ENCODE measurements at places on chromosomes 11 and 22.

DNA sequence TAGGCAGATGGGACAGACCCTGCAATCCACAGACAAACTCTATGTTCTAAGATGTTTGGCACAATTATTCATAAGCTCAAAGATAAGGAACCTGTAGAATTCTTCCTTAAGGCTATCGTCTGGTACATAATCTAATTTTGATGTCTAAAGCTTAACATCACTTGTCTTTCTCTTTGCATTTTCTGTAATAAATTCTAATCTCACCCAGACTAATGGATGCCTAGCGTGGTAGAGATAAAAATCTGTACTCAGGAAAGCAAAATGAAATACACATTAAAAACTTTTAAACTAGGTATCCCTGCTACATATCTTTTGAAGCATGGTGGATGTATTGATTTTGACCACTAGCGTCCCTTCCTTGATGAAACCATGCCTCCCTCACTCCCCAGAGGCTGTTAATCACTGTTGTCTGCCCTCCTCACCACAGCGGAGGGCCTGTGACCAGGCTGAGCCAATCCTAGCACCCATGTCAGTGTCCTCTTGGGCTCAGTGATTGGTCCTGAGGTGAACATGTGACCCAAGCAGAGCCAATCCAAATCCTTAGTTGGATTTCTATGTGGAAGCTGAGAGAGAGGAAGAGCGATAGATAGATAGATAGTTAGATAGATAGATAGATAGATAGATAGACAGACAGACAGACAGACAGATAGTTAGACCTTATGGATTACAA, 82.2 kb upstream of the GRK3 start:
- DNase-seq = no peak

GRCh38 chr22:35039625-35040024, 26.3 kb upstream of the ISX start:
- no peak for DNase-seq

DNA sequence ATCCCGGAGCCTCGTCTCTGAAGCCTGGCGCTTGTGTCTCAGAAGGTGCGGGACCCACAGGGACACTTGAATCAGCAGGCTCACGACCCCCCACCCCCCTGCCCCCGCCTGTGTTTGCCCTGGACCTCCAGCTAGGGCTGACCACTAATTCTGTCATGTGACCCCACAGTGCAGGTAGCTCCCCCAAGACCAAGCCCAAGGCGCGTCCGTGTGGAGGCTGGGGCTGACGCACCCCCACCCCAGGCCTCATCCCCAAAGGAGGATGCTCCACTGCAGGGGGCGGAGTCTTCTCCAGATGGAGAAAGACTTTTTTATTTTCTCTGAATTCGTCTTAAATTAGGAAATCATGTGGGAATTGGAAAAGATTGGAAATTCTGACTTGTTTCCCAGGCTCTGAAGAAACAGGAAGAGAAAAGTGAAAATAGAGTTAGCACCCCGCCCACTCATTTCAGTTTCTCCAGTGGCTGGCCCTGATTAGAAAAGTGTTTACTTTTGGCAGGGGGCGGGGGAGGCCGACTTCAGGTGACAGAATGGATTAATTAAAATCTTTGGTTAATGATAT, 1.0 kb upstream of the RELA start:
- no peak for DNase-seq

DNA sequence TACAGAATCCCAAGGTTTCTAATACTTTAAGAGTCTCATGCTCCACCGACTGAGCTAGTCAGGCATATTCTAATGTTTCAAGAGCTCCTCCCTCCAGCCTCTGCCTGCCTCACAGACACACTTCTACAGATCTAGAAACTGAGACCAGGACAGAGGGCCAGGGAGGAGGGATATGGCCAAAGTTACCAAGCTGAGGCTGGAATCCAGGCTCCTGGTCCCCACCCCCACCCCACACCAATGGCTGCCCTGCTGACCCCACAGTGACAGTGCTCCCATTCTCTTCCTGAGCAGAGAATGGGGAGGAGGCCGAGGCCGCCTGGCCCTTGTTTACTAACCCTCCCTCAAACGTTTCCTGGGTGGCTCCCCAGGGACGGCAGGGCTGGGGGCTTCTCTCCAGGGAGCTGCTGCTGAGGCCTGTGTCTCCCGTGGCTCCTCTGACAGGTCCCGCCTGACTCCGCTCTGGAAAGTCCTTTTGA, 2.2 kb downstream of the PLEKHB1 start:
- DNase-seq = no peak

DNA sequence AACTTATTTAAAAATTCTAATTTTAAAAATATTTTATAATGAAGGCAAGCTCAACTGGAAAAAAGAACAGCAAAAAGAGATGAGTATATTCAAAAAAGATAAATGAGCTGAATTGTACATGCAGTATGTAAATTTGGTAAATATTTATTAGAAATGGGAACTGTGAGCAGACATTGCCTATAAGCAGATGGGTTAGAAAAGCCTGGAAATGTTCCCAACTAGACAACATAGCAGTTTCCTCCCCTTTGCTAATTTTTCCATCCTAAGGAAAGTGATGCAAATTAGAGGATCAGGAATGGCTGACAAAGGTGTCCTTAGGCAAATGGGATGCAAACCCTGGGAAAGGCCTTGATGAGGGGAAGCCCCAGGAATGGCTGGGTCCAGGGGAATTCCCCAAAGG, 37.2 kb downstream of the TP53I11 start:
- no peak for DNase-seq

DNA sequence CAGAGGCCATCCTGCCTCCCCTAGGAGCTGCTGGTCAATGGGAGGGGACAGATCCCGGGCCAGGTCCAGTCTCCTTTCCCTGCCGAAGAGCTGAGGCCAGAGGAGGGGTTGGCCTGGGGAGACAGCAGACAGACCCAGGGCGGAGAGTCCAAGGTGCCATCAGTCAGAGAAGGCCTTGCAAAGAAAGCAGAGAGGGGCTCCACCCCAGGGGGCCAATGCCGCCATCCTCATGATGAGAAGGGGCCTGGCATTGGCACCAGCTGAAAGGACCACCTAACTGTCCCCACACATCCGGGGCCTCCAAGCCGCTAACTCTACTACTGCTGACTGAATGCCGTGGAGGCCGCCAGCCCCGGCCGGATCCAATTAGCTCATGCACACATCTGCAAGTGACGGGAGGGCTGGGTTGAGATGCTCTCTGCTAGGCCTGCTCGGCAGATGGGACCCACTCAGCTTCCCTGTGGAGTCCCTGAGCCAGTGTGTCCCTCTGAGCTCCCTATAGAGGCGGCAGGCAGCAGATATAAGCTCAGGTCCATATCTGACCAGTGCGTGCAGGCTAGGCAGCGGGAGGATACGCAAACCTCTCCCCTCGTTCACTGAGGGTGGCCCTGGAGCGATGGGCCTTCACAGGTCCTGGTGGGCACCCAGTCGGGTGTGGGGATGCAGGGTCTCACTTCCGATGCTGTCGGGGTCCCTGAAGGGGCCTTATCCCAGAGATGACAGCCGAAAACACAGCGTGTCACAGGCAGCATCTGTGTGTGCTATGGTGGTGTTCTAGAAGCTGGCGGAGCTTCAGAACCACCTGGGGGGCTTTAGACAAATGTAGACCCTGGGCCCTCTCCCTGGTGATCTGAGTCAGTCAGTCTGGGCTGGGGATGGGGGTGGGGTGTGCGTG, 183.9 kb downstream of the CTTN start:
- no peak for DNase-seq

GRCh38 chr11:91804042-91804441, 420.6 kb upstream of the FAT3 start:
- no peak for DNase-seq

- DNase-seq = no peak
These were observed 46.2 kb downstream of the WT1 start for GRCh38 chr11:32388871-32389770.

GRCh38 chr11:19447150-19447566, 206.4 kb upstream of the E2F8 start:
- DNase-seq = no peak

GRCh38 chr11:119488256-119488995, 65.5 kb upstream of the THY1 start:
- no peak for DNase-seq

DNA sequence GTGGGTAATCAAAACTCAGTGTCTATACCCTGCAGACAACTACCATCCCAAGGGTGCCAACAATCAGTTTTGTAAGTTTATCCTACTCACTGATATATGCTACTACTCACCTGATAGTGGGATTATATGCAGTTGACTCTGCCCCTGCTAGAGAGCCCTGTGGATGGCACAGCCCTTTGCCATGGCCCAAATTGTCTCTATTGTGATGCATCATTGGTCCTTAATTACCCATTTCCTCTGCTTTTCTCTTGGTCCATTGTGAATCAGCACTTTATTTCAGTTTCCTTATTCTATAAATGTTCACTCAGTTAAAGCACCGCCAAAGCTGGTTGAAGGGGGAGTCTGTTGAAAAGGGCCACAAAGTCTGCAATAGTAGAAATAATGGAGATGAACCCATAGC, 42.3 kb downstream of the PLAAT5 start:
- DNase-seq = no peak

DNA sequence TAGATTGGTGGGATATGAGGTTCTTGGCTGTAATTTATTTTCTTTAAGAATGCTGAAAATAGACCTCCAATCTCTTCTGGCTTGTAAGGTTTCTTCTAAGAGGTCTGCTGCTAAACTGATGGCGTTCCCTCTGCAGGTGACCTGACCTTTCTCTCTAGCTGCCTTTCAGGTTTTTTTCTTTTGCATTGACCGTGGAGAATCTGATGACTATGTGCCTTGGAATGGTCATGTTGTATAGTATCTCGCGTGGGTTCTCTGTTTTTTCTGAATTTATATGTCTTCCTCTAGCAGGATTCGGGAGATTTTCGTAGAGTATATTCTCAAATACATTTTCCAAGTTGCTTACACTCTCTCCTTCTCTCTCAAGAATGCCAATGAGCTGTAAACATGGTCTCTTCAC, 122.2 kb downstream of the DDX10 start:
- no peak for DNase-seq

DNA sequence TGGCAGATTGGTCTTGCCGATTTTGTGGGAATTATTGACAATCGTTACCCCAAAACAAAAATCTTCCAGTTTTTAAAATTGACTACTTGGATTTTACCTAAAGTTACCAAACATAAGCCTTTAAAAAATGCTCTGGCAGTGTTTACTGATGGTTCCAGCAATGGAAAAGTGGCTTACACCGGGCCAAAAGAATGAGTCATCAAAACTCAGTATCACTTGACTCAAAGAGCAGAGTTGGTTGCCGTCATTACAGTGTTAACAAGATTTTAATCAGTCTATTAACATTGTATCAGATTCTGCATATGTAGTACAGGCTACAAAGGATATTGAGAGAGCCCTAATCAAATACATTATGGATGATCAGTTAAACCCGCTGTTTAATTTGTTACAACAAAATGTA, 37.2 kb downstream of the IGLL1 start:
- no peak for DNase-seq

DNA sequence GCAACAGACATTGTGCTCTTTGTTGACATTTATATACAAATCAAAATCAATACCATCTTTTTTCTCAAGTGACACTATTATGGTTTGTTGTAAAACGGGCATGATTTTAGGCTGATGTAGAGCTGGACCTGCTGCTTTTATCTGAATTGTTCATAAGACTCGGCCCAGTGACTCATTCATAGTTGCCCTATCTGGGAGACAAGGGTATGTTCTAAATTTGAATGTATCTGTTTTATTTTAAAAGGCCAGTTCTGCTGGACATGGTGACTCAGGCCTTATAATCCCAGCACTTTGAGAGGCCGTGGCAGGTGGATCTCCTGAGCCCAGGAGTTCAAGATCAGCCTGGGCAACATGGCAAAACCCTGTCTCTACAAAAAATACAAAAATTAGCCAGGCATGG, 39.3 kb downstream of the CEP295 start:
- no peak for DNase-seq

DNA sequence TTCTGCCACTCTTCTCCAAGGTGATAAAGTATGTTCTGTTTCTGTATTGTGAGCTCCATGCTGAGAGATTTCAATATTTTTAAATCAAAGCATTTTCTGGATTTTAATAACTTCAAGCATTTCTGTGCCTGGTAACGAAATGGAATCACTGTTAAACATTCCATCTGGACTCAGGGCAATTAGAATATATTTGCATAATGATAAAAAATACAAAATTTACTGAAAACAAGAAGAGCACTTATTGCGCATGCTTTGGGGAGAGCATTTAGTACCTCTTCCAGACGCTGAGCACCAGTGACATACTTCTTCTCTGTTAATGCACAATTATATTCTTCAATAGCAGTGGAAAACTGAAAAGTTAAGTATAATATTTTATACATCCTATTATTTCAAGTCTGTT, 13.3 kb downstream of the ZW10 start:
- no peak for DNase-seq

GRCh38 chr22:20243537-20244249, 24.4 kb downstream of the RTN4R start:
- no peak for DNase-seq

DNA sequence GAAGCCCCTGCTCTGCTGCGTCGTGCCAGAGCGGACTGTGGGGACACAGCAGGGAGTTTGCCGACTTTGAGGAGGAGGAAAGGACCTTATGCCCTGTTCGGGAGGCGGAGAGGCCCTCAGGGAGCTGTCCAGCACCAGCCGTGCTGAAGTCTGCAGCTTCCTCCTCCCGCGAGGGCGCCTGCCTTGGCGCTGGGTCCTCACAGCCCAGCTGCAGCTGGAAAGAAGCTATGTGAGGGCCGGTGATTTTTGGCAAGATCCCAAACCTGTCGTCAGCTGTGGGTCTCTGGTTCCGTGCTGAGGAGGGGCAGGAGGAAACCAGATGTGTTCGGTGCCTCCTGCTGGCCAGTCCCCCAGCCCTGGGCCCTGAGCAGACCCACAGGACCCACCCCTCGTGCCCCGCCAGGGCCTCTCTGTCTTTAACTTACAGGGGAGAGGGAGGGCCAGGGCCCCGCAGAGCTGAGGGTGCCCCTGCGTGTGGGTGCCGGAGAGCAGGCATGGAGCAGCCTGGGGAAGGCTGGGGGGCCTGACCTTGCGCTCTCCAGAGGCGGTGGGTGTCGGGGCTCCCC, 12.0 kb downstream of the BRSK2 start:
- no peak for DNase-seq

- DNase-seq = no peak
These were observed 31.7 kb upstream of the CXCR5 start for GRCh38 chr11:118851970-118852369.

GRCh38 chr22:38871360-38872171, 450 bp downstream of the CBX6 start:
- no peak for DNase-seq

GRCh38 chr11:109547356-109548027, 125.5 kb downstream of the C11orf87 start:
- no peak for DNase-seq

DNA sequence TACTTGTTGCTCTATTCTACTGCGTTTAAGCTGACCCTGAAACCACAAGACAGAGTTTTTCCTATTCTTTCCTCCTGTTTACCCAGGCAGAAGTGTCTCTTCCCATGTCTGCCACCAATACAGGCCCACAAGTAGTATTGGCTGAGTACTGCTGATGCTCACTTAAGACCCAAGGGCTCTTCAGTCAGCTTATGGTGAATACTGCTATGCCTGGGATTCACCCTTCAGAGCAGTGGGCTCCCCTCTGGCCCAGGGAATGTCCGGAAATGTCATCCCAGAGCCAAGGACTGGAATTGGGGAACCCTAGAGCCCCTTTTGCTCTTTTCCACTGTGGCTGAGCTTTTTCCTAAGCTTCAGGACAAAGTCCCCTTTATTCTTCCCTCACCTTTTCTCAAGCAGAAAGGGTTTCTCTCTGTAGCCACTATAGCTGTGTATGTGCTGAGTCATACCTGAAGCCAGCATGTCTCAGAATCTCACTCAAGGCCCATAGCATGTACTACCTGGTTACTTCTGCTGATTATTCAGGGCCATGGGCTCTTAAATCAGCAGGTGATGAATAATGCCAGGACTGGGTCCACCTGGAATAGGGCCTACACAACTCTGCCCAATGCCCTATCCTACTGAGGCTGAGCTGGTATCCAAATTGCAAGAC, 745.8 kb upstream of the ANO5 start:
- DNase-seq = no peak
